ENCODE measurements at places on chromosomes 16 and 17.
A peak's percentile ranks its signal among the peaks of the same experiment; 100 is the strongest.

- DNase-seq: no peak
Measured at GRCh38 chr16:48481211-48481610, 96.0 kb upstream of the SIAH1 start.

DNA sequence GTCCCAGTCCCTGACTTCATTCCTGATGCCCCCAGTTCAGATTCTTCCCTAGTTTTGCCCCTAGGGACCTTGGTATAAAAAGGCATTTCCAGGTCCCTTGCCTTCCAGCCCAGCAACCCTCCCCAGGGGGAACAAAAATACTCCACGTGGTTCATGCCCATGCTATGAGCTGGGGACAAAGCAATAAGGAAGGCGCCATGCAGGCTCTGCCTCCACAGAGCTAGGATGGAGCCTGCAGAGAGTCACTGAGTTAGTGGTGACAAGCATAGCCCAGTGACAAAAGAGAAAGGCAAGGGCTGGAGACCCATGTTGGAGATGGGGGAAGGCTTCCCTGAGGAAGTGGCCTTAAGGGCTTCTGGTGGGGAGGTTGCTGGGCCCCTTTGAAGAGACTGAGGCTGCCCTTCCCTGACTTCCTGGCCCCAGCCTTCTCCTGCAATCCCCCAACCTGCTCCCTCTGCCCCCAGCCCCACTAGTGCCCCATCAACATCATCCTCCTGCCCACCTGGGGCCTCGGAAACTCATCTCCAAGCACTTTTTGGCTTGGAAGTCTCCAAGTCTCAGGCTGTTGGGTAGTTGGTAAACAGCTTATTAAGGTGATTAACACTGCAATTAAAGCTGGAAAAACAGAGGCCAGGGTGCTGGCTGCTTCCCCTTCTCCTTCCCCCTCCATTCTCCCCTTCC lies 9.6 kb downstream of the DLX3 start:
- no peak for DNase-seq

GRCh38 chr16:381789-382717 lies at the start of gene PGAP6:
TSS of gene PGAP6 (minus strand) at chr16:381978. CDS start at chr16:381821, 157 bp downstream.
- peak; percentile 60 for DNase-seq

DNA sequence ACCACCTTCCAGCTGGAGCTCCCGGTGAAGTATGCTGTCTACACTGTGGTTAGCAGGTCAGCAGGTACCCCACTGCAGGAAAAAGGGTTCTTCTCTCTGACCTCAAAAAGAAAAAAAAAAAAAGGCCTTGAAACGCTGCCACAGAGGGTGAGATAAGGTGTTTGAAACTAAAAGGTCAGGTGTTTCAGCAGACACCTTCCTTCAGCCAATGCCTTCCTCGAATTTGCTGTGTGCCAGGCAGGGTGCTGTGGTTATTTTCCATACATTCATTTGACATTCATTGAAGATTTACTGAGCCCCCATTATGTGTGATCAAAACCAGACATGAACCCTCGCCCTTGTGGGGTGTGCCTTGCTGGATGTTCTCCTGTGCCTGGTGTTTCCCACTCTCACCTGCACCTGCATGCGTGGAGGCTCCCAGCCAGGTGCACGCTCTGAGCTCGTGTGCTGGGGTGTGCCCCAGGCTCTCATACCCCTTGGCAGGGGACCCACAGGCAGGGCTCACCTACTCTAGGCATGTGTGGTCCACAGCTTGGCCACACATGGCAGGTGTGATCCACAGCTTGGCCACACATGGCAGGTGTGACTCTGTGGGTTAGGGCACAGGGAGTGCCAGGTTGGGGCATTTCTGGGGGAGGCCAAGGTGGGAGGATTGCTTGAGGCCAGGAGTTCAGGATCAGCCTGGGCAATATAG lies 15.8 kb upstream of the ITGAD start:
- DNase-seq: no peak

DNA sequence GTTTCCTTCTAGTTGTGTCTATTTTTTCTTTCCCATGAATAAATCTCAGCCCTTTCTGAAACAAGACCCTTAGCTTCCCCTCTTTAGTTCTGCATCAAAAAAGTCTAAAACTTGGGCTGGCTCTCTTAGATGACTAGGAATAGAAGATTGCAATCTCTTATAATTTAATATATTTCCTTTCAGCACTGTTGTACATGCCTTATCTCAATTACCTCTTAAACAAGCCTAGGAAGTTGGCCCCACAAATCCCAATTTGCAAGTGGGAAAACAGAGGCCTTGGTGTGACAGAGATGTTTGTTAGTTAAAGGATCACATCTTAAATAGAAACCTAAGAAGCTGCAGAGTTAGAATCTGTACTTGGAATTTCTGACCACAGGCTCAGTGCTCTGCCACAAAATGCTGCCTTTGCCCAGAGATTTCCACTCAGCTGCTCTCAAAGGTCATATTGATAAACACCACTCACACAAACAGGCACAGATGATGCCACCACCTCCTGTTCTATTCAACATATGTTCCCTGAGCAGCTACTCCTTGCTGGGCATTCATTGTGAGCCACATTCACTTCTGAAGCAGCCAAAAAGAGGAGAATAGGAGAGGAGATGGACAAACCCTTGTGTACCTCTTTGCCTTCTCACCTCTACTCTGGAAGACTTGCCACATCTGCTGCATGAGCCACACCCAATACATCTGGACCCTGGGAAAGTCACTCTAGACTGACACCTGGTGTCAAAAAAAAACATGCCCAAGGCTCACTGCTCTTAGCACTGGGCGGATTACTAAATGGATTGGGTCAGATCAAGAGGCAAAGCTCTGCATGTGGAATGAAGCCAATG lies 5.5 kb downstream of the CCDC182 start:
- DNase-seq: no peak

DNA sequence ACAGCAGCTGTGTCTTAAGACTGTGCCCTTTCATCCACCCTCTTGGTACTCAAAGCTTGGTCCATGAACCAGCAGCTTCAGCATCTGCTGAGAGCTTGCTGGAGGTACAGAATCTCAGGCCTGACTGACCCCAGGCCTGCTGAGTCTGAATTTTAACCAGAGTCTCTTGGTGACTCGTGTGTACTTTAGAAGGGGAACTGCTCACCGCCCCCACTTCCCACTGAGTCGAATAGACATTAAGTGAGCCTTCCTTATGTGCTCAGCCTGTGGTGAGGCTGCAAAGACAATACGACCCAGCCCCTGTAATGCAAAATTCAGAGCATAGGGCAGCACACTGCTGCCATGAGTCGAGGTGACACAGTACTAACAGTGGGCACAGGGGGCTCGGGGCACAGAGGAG lies 662.8 kb downstream of the WWOX start:
- DNase-seq: no peak

DNA sequence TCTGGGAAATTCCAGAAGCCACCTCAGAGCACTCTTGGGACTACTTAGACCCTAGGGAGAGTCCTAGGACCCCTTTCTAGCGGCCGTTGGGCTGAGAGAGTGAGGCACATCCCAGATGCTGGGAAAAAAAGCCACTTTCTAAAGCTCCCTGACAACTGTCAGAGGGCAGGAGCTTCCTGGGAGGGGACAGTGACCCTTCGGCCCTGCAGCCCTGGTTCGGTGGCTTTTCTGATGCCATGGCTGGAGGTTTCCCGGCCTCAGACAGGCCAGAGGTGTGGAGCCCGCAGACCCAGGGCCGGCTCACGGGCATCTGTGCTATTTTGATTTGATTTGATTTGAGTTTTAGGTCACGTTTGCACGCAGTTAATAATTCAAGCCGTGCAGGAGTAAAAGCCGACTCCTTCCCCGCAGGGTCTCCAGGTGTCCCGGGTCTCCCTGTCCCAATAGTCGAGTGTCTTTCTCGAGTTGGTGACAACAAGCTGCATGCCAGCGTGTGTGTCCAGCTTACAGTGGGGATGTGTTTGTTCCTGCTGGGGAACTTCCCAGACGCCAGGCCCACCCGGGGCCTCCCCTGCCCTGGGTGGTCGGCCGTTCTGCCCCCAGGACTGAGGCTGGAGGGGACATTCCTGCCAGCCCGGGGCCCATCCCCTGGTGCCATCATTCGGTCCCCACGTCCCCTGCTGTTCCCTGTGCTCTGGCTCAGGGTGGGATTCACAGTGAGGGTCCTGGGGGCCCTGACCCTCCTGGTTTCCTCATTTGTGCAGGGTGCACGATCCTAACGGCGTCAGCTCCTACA lies 1.0 kb upstream of the CBFA2T3 start:
- DNase-seq: no peak

- peak; percentile 74 for DNase-seq
Measured at GRCh38 chr16:1378804-1379303, 27.1 kb downstream of the GNPTG start.

DNA sequence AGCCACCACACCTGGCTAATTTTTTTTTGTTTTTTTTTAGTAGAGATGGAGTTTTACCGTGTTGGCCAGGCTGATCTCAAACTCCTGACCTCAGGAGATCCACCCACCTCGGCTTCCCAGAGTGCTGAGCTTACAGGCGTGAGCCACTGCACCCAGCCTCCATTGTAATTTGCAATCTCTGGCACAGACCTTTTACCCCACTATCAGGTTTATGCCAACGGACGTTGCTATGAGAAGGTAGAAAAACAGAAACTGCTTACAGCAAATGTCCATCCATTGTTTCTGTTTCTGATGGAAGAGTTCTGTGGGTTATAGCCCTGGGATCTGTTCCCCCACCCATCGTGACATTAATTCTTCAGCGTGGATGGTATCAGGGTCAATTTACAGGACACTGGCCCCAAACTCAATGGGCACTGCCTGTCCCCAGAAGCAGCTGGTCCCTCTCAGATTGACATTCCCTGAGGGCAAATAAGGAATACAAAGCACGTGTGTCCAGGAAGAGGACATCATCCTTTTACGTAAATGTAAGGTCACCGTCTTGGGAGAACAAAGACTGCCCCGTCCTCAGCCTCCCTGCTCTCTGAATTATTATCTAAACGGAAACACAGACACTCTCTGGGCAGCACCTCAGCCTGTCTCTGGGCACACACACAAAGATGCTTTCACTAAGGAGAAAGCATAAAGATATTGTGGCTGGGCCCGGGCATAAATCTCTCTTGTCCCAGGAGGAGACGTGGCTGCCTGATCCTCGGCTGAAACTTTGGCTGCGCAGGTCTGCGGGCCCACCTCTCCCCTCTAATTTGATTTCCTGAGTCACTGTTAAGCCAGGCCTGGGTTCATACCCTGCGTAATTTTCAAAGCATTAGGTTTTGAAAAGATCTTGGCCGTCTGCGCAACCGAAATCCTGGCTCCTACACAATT lies 5.2 kb downstream of the KCNG4 start:
- no peak for DNase-seq

DNA sequence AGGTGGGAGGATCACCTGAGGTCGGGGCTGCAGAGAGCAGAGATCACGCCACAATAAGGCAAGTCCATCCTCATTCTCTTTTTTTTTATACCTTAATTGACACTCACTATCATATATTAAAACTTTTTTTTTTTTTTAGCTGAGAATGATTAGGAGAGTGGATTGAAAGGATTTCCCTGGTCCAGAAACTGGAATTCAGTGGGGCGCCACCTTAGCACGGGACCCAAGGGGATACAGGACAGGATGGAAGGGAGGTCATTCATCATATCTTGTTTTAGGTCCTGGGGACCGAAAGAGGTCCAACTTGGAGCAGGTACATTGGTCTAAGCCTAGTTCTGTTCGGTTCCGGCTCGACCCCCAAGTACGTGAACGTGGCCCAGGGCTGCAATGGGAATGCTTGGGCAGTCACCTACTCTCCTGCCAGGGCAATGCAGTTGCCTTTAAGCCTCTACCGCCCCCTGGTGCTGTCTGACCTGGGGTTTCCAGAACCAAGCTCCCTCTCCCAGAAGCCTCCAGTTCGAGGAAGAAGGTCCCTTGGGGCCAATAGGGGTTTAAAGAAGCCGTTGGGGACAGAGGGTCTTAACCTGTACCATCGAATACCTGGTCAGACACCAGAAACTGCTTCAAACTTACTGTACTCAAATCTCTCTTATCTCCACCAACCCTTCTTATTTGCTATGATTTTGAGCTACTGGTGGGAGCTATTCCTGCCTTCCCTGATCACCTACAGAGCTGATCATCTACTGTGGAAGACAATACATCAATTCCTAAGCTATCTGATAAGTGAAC lies 19.9 kb upstream of the GPATCH8 start:
- peak; percentile 27 for DNase-seq

GRCh38 chr16:70749681-70750601 lies 51.0 kb downstream of the VAC14 start:
- no peak for DNase-seq

GRCh38 chr16:57781741-57782606 lies 20.3 kb downstream of the KIFC3 start:
- no peak for DNase-seq

DNA sequence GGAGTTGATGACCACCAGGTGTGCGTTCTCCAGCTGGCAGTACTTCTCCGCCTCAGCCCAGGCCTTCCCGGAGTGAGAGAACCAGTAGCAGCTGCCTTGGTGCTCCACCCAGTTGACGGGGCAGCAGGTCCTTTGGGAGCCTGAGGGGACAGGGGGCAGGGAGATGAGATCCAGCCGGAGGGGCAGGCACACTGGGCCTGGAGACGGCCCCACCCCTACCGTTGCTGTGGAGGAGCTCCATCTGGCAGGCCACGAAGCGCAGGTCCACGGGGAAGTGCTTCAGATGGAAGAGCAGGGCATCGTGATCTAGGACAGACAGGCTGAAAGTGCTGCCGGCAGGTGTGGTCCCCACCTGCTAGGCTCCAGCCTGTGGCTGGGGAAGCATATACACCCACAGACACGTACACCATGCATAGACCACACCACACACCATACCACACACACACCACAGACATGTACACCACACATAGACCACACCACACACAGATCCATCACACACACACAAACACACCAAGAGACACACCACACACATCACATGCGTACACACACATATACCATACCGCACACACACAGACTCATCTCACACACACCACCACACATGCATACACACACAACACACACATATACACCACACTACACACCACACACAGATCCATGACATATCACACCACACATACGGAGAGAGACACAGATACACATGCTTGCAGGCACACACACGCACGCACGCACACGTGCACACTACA lies 7.4 kb downstream of the ASGR2 start:
- no peak for DNase-seq

DNA sequence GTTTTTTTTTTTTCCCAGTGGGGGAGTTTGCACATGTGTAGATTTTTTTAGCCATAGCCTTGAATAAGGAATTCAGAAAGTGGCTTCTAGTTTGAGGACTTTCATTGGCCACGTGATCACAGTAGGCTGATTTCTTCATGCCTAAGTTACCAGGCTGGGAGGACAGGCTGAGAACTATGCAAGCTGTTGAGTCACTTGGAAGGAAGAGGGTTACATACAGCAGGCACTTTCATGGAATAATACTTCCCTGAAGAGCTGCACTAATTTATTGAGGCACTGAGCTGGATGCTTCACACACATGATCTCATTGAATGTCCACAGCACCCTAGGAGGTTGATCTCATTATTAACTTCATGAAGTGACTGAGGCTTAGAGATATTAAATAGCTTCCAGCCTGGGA lies 22.8 kb downstream of the PRKCB start:
- no peak for DNase-seq

GRCh38 chr17:57401556-57402488 lies 145.5 kb downstream of the MSI2 start:
- DNase-seq: no peak

DNA sequence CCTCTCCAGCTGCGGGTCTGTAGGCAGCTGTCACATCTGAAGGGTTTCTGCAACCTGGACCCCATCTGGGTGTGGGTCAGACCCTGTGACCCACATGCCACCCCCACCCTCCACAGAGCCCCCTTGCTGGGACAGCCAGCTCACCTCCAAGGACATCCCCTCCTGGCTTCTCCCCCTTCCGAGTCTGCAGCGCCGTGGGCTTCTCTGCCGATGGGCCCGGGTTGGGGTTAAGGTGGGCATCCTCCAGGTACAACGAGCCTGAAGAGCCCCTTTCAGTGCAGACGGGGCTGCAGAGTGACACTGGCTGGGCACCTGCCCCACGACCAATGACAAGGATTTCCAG lies 28.9 kb downstream of the OR1D5 start:
- DNase-seq: no peak

Data from stimulated activated naive CD4-positive, alpha-beta T cell treated with Interleukin-2 at 50 U/mL for 16 hours (primary cell).